ENCODE measurements at places on chromosomes 5 and 9. TPM values are rescaled to one million over a fixed set of nuclear protein-coding genes. Genes with fewer than 3 reads are reported as not detected.

Gene POU5F2
- total RNA-seq, result 0.94 TPM

GRCh38 chr5:157486221-157486681 is 26.2 kb downstream of the NIPAL4 start:
- DNase-seq, result no peak
- no peaks in the 10 kb centered on the region for H3K4me1 ChIP-seq
- H3K4me3 ChIP-seq, result no peak overlapping the region
- no peaks in the 10 kb centered on the region for H3K36me3 ChIP-seq
- no peak overlapping the region for H3K27ac ChIP-seq

GRCh38 chr9:108296056-108296455 is 559.7 kb downstream of the ACTL7B start:
- no peaks in the 10 kb centered on the region for H3K36me3 ChIP-seq
- H3K4me3 ChIP-seq, result no peak overlapping the region
- DNase-seq, result no peak
- no peaks in the 10 kb centered on the region for H3K27me3 ChIP-seq
- no peak overlapping the region for H3K27ac ChIP-seq

- no peak overlapping the region for H3K4me3 ChIP-seq
- no peaks in the 10 kb centered on the region for H3K36me3 ChIP-seq
- no peaks in the 10 kb centered on the region for H3K27me3 ChIP-seq
- no peaks in the 10 kb centered on the region for H3K4me1 ChIP-seq
- DNase-seq, result no peak
Observed at GRCh38 chr5:175603987-175604739, 53.7 kb upstream of the HRH2 start.

GRCh38 chr5:58854441-58854840 is 271.6 kb downstream of the RAB3C start:
- no peaks in the 10 kb centered on the region for H3K27me3 ChIP-seq
- no peak overlapping the region for H3K4me3 ChIP-seq
- H3K4me1 ChIP-seq, result no peaks in the 10 kb centered on the region
- DNase-seq, result no peak
- H3K36me3 ChIP-seq, result no peaks in the 10 kb centered on the region
- no peak overlapping the region for H3K27ac ChIP-seq

DNA sequence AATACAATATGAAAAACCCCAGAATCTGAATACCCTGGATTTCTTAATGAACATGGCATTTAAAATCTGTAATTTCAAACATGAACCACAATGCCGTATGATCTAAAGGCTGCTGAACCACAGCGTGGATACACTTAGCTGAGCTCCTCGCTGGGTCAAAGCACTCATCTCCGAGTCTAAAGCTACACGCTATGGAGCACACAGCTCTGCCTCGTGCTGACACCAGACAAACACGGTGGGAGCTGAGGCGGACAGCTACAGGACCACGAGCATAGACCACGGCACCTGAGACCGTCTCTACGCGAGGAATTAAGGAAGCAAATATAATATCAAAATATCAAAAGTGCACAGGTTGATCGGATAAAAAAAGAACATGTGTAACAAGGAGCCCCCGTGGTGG is 42.8 kb upstream of the IPPK start:
- H3K27ac ChIP-seq, result no peak overlapping the region
- no peaks in the 10 kb centered on the region for H3K27me3 ChIP-seq
- H3K36me3 ChIP-seq, result peaks cover 8% of the 10 kb centered on the region
- no peak overlapping the region for H3K4me3 ChIP-seq
- no peak for DNase-seq

GRCh38 chr9:107486674-107487520 is 2.7 kb downstream of the KLF4 start:
- DNase-seq, result peak; percentile 50
- no peaks in the 10 kb centered on the region for H3K36me3 ChIP-seq
- peak overlapping the region; percentile 56 for H3K4me3 ChIP-seq
- H3K27ac ChIP-seq, result peak overlapping the region; percentile 79
- no peaks in the 10 kb centered on the region for H3K4me1 ChIP-seq
